ENCODE measurements at places on chromosomes 2 and 18.

DNA sequence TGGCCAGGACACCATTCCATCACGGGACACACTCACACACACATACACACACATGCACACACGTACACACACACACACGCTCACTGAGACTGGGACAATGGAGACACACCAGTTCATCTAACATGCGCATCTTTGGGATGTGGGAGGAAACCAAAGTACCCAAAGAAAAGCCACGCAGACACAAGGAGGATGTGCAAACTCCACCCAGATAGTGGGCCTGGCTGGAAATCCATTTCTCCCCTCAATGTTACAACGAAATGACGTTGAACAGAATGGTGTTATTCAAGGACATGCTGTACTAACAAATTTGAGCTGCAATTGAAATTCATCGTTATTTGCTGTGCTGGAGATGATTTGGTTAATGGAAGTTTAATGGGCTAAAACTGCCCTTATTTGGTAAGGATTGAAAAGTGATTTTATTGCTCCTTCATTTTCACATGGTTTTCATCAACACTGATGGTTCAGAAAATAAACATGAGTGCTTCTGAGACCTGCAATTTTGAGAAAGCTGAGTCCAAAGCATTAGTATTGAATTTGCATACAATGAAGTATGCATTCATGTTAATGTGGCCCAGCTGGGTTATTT is 110.0 kb downstream of the KCNE4 start:
- no peak for DNase-seq

- DNase-seq = no peak
Measured at GRCh38 chr2:219439506-219439905, 4.9 kb downstream of the SPEG start.

DNA sequence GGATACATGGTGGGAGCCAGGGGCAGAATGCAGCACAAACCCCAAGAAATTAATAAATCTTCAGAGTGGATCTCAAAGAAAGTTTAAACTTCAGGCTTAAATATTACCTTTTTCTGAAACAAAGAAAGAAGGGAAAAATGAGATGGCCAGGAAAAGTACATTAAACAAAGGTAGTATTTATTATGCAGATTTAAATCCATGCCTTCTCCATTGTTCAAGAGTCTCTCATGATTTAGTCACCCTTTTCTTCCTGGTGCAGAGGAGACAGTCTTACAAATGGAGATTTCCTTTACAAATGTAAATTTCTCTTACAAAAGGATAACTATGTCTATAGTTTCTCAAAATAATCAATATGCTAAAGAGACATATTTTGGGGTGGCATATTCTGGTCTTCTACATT is 33.4 kb upstream of the PPM1B start:
- no peak for DNase-seq

DNA sequence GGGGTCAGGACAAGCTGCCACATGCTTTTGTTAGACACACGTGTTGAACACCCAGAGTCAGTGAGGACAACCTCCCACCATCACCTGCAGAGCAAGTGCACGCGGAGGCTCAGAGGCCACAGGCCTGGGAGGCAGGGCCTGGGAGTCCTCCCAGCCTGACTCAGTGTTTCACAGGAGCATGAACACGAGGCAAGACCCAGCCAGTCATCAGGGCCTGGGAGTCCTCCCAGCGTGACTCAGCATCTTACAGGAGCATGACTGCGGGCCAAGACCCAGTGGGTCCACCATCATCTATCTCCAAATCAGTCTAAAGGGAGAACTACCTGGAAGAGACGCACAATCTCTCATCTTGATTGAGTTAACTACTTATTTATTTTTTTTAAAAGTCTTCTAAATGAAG is 112.6 kb upstream of the PXDN start:
- DNase-seq = no peak

- no peak for DNase-seq
Measured at GRCh38 chr18:26304511-26304910, 78.3 kb downstream of the TAF4B start.

GRCh38 chr2:112345030-112346027 is 69.9 kb downstream of the ZC3H6 start:
- no peak for DNase-seq

GRCh38 chr2:113160962-113161361 is 12.8 kb upstream of the PSD4 start:
- no peak for DNase-seq

- DNase-seq = no peak
Measured at GRCh38 chr2:162317058-162317742, 1.3 kb downstream of the IFIH1 start.

DNA sequence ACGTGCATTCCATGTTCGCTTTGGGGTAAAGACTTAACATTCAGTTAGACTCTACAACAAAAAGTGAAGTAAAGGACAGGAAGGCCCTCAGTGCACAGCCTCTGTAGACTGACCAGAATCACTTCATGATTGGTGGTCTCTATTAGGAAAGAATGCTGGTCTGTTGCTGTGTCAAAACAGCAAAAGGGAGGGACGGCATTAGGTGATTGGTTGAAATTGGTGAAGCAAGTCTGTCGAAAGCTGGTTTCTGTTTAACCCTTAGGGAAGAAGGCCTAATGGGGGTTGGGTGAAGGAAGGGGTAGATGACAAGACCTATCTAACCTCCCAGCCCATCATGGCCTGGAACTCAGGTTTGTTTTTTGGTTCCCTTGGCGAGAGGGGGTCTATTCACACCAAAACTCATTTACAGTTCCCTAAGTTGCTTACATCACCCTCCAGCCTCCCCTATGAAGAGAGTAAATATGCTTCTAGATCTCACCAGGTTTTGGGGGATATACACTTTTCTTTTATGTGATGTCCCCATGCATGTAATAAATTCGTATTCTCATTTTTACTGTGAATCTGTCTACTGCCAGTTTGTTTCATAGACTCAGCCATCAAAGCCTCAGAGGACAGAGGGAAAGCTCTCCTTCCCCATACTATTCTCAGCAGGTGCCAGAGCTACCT is 65.6 kb downstream of the TMEM17 start:
- DNase-seq = no peak

- no peak for DNase-seq
Measured at GRCh38 chr2:43085929-43086328, 140.5 kb downstream of the ZFP36L2 start.

DNA sequence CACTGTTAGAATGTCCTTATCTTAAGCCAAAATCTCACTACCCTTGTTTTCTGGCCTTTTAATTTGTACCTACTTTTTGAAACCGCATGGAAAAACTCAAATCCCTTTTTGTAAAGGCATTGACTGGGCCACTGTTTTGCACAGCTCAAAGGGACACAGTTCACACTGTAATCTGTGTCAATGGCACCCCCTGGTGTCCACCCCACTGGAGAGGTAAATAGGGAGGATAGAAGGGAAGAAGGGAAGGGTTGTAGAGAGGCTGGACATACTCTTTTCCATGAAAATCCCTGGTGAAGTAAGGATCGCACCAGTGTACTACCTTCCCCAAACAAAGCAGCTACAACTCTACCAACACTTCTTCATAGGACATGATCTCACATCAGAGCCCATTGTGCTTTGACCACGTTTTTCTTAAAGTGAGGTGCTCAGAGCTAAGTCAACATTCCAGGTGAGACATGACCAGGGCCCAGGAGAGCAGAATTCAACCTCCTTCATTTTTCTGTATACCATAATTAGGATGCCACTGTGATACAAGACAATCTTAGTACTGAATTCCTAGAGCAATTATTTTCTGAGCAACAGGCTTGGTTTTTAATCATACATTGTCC is 92.4 kb upstream of the RMDN2 start:
- DNase-seq = peak; percentile 70

DNA sequence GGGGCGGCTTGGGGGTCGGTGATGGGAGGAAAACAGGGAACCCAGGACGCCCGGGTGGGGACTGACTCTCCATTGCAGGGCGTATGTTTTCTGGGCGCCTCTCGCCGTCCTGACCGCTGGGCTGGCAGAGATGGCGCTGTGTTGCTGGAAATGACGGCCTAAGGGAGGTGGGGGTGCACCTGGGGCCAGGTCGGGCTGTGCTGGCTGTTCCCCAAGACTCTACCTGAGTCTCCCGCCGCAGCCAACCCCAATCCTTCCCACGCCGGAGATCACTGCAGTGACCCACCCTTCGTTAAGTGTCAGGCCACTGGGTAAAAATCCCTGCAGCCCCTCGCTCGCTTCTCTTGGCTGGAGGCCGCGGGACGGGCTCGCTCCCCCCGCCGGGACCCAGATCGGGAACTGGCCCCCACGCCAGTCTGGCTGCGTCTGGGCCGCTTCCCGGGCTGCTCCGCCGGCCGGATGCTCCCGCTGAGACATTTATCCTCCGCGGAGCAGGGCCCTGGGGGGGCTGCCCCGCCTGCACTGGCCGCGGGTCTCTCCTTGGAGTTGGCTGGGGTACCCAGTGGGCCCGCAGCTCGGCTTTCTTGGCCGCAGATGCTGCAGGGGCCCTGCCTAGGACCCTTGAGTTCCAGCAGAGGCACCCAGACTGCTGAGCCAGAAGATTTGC is 7.8 kb upstream of the ARMC9 start:
- DNase-seq = no peak

DNA sequence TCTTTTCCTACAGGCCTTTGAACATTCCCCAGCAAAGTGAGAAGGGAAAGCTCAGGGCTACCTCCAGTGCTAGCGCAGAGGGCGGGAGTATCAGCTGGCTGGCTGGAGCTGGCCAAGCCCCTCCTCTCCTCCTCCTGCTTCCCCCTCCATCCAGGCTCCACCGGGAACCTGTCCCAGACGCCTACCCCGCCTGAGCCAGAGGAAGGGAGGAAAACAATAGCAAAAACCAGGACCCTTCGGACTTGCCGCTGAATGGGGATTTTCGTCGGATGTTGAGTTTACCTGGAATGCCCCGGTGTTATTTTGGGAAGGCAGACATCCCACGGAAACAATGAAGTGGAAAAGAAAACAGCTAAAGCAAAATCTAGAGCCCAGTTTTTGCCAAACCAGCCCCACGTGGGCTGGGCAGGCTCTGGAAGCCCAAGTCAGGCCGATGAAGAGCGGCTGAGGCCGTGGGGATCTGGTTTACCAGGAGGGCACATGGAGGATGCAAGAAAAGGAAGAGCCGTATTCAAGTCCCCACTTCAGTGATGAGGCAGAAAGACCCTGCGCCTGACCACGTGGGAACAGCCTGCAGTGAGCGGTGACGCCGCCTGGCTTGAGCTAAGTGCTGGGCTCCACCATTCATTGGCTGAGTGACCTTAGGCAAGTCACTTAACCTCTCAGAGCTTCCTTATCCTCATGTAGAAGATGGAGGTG is 100.4 kb upstream of the LCLAT1 start:
- no peak for DNase-seq

- no peak for DNase-seq
Measured at GRCh38 chr2:120773186-120773800, 37.6 kb downstream of the GLI2 start.

DNA sequence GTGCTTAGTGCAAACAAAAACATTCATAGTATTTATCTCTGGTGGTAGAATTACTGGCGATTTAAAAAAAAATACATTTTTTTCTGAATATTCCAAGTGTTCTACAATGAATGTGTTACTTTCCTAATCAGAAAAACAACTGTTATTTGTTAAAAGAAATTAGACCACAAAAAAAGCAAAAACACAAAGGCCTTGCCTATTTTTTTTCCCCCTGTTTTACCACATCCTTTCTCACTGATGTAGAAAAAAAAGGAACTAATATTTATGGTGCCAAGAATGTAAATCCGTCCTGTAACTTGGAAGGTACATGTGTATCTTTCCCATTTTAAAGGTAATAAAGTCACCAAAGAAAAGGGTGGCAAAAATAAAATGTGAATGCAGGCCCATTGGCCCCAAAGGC is 28.4 kb upstream of the MGAT4A start:
- no peak for DNase-seq

DNA sequence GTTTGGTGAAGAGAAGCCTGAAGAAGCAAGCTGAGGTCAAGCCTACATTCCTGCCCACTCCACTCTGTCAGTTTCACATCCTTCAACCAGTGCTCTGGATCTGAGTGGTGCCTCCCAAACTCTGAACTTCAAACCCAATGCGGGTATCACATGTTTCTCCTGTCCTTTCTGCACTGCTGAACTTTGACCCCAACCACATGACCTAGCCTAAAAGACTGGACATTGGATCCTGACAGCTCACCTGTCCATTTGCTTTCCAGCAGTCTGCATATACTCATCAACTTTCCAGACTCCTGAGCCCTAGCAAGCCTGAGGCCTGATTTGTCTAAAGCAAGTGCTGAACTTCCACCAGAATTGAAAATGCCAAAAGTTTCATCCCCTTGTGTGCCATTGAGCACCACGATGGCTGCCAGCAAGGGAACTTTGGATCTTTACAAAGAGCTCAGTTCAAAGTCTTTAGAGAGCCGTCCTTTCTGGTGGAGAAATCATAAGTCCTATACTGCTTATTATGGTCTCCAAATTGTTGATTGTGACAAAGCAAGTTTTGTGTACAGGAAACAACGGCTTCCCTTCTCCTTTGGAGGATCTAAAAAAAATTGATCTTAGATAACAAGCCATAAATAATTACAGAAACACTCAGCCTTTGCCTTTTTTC is 37.6 kb upstream of the ITGA6 start:
- no peak for DNase-seq

DNA sequence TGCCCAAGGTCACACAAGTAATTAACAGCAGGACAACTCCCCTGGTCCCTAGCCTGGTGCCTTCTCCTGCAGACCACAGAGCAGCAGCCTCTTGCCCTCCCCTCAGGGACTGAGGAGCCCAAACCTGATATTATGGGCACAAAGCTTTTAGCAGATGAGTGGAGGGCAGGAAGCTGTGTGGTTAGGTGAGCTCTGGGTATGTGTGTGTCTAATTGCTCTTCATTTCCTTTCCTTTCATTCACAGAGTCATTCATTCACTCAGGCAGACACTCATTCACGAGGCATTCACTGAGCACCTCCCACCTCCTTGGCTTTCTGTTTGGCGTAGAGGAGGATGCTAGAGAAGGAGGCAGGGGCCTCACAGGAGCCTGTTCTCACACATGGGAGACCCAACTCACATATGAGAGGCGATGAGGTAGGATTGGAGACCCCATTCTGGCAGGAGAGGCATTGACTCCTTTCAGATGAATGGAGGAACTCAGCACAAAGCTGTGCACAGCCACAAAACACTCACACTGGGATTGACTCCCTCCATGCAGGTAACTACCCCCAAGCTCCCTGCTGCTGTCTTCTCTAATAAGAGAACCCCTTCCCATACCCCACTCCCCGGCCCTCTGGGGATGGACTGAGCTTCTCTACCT is 306.8 kb upstream of the SKOR2 start:
- DNase-seq = no peak

DNA sequence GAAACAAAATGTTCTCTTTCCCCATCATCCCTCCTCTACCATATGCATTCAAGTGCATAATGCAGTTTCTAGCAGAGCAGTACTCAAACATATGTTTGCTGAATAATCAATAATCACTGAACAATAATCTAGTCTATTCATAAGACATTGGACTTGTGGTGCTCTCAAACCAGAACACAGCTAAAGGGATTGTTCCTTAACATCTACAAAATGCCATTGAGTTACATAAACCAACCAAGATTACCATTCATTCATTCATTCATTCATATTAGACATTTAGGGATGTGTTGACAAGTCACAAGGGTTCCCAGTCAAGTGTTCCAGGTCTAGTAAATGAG is 3.9 kb downstream of the CLHC1 start:
- DNase-seq = no peak

GRCh38 chr2:179447839-179448447 is 183.3 kb upstream of the SESTD1 start:
- no peak for DNase-seq

Measured in stimulated activated CD4-positive, alpha-beta T cell treated with anti-CD3 and anti-CD28 coated beads, TNF-alpha, amount 100 ng/mL, for 4 hours (primary cell).